Activated CD4-positive, alpha-beta T cell treated with anti-CD3 and anti-CD28 coated beads, Interleukin-2, Interleukin-6, amounts not matched to agents 100 ng/mL and 50 ng/mL, durations not matched to agents 16 hours and 8 hours (primary cell): ENCODE measurements at places on chromosomes 6 and 20.

DNA sequence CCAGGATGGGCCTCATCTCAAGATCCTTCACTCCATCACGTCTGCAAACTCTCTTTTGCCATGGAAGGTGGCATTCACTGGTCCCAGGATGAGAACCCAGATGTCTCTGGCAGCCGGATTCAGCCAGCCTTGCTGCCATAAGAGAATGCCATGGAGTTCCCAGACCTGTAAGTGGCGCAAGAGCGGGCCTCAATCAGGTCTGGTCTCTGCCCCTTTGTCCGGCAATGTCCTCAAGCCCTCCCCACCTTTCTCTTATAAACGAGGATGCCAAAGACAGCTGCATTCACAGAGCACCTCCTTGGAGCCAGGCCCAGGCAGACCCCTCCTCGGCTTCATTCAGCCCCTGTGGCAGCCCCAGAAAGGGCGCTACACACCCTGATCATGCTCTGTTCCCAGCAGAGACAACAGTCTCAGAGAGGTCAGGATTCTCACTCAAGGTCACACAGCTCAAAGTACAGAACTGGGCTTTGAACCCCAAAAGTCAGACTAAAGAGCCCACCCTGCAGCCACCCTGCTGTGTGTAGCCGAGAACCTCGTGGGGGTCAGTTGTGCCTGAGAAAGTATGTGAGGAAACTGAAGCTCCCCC is 263.7 kb downstream of the TAF4 start:
- DNase-seq: no peak

GRCh38 chr6:168968228-168968627 is 285.4 kb downstream of the THBS2 start:
- DNase-seq: no peak

- no peak for DNase-seq
These were observed 324.8 kb downstream of the SMOC2 start for GRCh38 chr6:168765752-168766151.

GRCh38 chr6:71106276-71106675 is 149.4 kb upstream of the B3GAT2 start:
- DNase-seq: no peak

GRCh38 chr6:32164295-32164694 is at the start of gene EGFL8:
Gene EGFL8, plus strand, starts transcription at chr6:32164595. Its CDS starts 1,571 bp downstream, at chr6:32166166.
- DNase-seq: no peak

- no peak for DNase-seq
These were observed 2.0 kb upstream of the GTSF1L start for GRCh38 chr20:43728686-43729255.

DNA sequence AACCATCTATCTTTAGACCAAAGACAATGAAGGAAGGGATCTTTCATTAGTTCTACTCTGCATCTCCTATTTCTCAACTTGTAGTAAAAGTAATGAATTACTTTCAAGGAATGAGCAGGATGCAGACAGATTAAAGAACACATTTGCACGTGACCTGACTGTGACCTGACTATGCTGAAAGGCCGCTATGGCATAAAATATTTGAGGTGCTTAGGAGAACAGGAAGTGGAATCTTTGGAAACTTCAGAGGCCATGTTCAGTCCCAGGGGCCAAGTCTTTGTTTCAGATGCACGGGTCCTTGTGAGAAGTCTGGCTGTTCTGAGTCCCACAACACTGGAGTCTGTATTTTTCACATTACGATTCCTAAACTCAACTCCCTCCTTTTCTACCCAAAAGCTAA is 41.0 kb downstream of the NINL start:
- no peak for DNase-seq

DNA sequence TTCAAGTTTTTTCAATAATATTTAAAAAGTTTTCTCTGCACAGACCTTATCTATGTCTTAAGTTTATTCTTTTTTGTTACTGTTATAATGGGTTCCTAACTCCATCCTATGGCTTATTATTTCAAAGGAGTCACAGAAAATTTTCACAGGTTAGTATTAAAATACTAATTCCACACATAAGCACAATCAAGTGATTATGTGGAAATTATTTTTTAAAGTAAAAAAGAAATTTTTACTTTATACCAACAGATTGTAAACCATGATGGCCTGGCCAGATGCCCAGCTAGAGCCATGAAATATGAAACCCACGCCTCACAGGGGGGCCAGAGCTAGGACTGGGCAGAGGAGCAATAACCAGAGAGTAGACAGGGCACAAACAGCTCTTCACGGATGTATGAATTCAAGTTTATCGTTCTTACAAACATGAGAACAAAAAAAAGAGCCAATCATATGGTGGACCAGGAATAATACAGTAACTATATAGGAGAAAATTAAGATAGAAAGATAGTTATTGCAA is 34.0 kb downstream of the NUDT3 start:
- no peak for DNase-seq

DNA sequence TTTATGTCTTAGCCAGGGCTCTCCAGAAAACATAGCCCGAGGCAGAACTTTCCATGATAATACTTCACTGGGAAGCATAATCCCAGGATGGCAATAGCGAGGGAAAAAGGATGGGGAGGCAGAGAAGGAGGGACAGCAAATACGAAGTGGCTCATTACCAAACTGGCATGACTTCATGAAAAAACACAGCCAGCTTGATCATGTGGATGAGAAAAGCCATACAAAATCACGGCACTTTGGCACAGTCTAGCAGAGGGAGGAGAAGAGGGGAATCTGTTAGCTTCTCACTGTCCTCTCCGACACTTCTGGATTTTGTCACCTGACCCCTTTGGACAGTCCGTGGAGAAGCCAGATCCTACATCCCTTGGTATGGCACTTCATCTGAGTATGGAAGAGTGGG is 212.5 kb upstream of the GRIK2 start:
- DNase-seq: no peak

DNA sequence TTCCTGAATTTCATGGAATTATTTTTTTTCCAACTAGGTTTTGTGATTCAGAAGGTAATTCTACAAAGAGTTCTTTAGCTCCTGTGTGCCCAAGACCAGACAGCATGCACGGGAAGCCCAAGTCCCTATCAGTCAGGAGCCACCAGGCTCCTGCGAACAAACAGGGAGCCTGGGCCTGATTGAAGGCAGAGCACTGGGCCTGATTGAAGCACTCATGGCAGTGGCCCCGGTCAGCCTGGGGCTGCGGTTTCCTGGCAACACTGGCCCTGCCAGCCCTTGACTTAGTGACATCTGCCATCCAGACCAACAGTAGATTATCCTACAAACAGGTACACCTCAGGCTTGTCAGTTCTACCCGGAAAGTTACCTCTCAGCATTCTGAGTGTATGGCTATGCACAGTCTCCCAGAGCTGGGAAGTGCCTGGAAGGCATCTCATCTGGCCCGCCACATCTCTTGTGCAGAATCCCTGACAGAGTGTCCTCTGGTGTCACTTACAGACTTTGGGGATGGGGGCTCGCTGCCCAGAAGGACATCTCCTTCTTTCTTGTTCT is 133.8 kb downstream of the VEGFA start:
- DNase-seq: no peak

- no peak for DNase-seq
These were observed 14.8 kb downstream of the IGF2R start for GRCh38 chr6:159983641-159984080.

GRCh38 chr20:25285091-25285647 is 37.3 kb downstream of the PYGB start:
- no peak for DNase-seq

DNA sequence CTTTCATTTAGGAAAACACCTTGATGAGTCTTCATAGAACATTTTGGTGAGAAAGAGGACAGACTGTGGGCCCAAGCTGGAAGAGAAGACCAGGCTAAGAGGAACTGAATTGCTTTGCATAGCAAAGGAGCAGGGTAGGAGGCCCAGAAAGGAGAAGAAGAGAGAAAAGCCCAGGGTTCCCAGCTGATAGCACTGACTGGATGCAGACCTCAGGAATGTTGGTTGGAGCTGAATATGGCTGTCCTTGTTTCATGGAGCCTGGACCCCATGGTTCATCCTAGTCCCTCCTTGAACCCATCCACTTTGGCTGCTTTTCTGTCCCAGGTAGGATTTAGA is 18.0 kb upstream of the ZFAND3 start:
- DNase-seq: no peak

DNA sequence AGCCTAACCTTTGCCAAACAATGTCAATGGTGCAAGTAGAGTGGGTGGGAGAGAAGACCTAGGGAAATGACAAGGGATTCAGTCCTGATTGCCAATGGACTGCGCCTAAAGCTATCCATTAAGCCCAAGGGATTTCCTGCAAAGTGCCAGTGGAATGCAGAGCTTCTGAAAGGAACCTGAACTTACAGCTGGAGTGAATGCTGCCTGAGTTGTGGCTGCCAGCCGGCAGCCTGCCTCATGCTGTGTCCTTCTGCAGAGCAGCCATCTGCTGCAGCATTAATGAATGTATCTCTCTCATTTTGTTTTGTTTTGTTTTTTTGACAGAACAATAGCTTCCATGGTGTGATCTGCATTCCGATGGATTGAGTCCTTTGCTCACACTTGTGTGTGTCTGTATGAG is 44.7 kb downstream of the SLC35F1 start:
- no peak for DNase-seq

- no peak for DNase-seq
These were observed 65.2 kb downstream of the CDC5L start for GRCh38 chr6:44452725-44453124.

DNA sequence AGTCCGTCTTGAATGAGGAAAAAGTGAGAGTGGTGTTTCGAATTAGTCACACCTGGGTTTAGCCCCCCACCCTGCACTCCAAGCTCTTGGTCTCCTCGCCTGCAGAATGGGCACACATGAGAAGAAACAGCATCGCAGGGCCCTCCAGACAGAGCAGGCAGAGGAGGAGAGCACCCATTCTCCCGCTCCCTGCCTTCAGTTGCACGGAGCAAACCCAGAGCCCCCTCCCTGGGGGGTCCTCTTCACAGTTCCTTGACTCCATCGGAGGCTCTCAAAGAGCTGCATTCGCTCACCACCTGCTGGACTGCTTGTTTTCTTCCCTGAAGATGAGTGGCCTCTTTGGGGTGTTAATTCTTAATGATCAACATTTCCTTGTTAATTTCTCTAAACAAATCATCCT is 5.1 kb downstream of the CST7 start:
- no peak for DNase-seq

- no peak for DNase-seq
These were observed 696.3 kb upstream of the SLC35B3 start for GRCh38 chr6:9131616-9132015.

DNA sequence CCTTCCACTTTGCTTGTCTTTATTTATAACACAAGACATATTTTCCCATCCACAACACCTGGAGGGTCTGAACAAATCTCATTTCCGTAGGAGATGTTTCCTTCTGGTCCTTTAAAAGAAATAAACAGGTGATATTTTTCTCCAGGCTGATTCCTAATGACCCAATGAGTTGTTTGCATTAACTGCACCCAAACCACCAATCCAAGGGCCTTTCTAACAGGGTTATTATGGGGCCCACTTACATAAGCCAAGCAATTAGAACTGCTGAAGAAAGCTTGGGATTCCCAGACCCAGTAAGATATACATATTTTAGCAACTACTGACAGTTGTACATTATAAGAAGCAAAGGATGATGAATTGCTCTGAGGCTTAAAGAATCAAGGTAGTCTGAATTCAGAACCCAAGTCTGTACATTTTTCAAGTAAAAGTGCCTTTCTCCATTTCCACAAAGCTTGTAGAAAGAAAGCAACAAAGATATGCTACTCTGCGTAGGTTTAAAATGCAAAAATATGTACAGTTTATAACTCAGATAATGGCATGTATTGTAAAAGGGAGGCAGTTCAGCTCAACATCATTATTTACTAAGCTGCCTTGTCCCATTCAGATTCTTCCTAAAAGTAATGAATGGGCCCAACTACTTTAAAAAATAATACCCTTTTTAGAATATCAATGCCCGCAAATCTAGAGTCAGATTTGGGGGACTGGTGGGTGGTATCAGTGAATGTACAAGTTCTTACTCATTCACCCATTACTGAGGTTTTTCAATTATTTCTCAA is 120.0 kb downstream of the DST start:
- DNase-seq: no peak

GRCh38 chr20:39943336-39943735 is 745.7 kb downstream of the MAFB start:
- no peak for DNase-seq

DNA sequence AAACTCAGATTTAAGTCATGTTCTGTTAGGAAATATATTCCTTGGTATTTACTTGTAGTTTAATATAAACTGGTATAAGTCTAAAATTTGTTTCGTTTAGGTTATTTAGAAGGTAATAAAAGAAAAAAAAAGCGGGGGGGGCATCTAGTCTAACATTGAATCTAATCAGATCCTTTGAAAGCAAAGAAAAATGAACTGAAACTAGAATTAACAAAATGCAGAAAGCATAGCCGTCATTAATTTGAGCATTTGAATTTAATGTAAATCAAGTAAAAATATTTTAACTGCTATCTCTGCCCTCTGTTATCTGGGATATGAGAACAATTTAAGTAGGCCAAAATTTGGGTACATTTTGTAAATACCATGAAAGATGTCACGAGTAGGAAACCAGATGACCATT is 54.1 kb downstream of the SNX9 start:
- no peak for DNase-seq

- no peak for DNase-seq
These were observed 103.6 kb downstream of the CDYL start for GRCh38 chr6:4879741-4880275.

- peak; percentile 83 for DNase-seq
These were observed 33.3 kb upstream of the THEMIS start for GRCh38 chr6:127933852-127934840.

GRCh38 chr20:37350649-37351574 is 5.0 kb downstream of the SRC start:
- DNase-seq: no peak

- no peak for DNase-seq
These were observed 126.5 kb downstream of the PACRG start for GRCh38 chr6:162854228-162854627.

DNA sequence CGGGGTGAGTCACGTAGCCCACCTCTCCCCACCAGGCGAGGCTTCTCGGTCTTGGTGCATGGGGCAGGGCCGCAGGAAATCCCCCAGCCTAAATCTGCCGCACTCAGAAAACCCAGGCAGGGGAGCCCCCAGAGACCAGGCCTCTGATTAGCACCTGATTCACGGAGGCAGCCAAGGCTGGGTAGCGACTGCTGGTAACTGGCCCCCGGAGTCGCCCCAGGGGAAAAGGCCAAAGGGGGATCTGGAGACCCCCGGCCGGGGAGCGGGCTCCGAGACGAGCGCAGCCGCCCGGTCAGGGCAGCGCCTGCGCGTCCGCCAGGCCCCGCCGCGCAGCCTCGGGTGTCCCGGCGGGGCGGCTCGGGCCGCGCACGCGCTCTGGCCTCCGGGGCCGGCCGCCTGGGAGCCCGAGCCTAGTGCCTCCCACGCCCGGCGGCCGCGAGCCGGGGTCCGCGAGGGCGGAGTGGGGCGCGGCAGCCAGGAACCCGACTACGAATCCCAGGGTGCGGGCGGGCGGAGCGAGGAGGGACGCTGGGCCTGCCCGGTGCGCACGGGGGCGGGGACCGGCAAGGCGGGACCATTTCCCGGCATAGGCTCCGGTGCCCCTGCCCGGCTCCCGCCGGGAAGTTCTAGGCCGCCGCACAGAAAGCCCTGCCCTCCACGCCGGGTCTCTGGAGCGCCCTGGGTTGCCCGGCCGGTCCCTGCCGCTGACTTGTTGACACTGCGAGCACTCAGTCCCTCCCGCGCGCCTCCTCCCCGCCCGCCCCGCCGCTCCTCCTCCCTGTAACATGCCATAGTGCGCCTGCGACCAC is at the start of gene DUSP22:
TSS of gene DUSP22 (plus strand) at position 791 of the 809 bp plus-strand sequence. CDS start 53 bp downstream, outside the sequence.
- DNase-seq: peak; percentile 88

- peak; percentile 56 for DNase-seq
These were observed 245.4 kb downstream of the PTPRK start for GRCh38 chr6:128275030-128275429.
